ENCODE measurements at places on chromosomes 7 and 10.

DNA sequence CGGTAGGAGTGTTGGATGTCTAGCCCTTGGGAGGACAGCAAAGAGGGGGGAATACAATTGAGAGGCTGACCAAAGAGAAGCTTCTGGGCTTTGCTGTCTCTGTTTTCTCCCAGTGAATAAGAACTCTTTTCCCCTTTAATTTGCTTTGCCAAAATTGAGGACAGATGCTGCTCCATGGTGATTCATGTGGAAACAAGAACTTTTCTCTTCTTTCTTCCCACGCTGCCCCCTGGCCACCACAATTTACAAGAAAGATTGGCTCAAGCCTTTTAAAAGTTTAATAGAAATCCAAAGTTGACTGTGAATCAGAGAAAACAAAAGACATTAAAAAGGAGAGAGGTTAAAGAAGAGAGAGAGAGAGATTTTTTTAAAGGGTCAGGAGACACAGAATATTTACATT lies 49.0 kb downstream of the PRR15 start:
- no peak for DNase-seq

GRCh38 chr7:7641129-7641663 lies 644 bp downstream of the UMAD1 start:
- no peak for DNase-seq

DNA sequence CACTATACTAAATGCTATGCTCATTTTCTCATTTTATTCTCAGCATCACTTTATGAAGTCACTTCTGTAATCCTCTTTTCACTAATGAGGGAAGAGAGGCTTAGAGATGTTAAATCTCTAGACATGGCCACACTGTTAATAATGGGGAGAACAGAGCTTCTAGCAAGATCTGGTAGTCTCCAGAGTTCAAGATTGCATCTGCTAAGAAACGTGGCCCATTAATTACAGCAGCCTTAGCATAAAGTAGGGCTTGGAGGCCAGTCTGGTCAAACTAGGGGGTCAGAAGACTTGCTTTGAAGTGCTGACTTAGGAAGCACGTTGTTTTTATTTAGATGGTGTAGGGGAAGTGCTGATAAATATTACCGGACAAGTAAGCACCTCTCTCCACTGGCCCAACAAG lies 29.3 kb downstream of the ARL4A start:
- DNase-seq = no peak

GRCh38 chr7:1092161-1092632 lies 4.3 kb downstream of the GPER1 start:
- no peak for DNase-seq

- no peak for DNase-seq
Observed at GRCh38 chr10:17475661-17476060, 21.3 kb upstream of the ST8SIA6 start.

DNA sequence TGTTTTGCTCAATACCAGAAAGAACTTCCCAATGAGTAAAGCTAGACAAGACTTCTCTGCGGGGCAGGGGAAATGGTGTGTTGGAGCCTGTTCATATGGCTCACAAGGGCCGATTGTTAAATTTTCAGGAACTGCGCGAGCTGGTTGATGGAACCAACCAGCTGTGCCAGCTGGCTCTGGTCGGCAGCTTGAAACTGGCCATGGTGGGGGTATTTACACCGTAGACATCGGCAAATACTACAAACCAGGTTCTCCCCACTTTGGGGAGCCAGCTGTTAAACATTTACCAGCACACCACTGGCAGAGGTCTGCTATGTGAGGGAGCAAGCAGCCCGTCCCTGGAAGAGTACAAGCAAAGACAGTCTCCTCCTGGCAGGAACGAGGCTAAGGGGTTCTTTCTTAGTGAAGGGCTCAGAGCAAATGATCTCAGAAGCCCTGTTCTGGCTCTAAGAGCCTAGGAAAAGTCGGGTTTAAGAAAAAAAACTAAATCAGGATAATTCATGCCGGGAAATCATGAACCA lies 8.8 kb upstream of the ZMIZ1 start:
- no peak for DNase-seq

GRCh38 chr7:42227541-42227935 lies 9.5 kb downstream of the GLI3 start:
- DNase-seq = no peak

GRCh38 chr7:150465414-150465813 lies 15.0 kb downstream of the GIMAP8 start:
- no peak for DNase-seq

- no peak for DNase-seq
Observed at GRCh38 chr10:47034441-47035051, 123.3 kb downstream of the PTPN20 start.

DNA sequence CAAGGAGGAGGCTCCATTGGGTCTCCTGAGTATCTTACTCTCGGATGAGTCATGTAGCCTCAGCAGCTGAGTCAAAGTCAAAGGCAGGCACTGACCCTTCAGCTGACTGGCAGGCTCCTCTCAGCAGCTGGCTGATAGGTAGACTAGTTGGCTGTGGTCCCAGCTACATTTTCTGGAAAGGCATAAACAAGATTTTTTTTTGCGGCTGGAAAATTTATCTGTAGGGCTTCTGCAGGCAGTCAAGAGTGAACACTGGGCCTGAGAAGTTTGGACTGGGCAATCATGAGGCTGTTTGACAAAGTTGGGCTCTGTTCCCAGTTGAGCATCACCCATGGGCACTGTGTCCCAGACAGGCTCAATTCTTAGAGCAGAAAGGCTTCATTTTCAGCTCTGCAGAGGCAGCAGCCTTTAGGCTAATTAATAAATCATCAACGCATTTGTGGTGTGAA lies 796.2 kb downstream of the CCSER2 start:
- DNase-seq = no peak

DNA sequence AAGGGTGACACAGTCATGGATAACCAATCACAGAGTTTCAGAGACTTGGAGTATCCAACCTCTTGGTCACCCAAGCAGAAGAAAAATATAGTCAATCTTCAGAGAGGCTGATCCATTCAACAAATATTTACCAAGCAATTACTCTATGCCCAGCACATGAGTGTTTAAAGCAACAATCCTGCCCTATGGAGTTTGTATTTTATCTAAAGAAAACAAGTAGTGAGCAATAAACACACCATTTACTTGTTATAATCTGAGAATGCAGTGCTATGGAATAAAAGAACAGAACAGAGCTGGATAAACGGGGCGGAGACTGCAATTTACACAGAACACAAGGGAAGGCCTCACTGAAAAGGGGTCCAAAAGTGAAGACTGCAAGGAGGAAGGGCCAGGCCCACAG lies 63.8 kb downstream of the GRB10 start:
- DNase-seq = no peak
